Activated CD4-positive, alpha-beta T cell treated with anti-CD3 and anti-CD28 coated beads for 36 hours (primary cell): ENCODE measurements at places on chromosomes 1 and 21. TPM values are rescaled to one million over a fixed set of nuclear protein-coding genes. Genes with fewer than 3 reads are reported as not detected.

- no peak for DNase-seq
- H3K36me3 ChIP-seq = peaks cover 11% of the 10 kb centered on the region
- H3K4me1 ChIP-seq = peaks cover 22% of the 10 kb centered on the region
- no peaks in the 10 kb centered on the region for H3K27me3 ChIP-seq
Measured at GRCh38 chr1:212415107-212415841, 588 bp upstream of the PACC1 start.

- no peak overlapping the region for H3K27ac ChIP-seq
- H3K36me3 ChIP-seq = no peaks in the 10 kb centered on the region
- no peak for DNase-seq
Measured at GRCh38 chr21:20661745-20662422, 336.3 kb upstream of the NCAM2 start.

Gene ETV3
- 32.0 TPM for total RNA-seq

DNA sequence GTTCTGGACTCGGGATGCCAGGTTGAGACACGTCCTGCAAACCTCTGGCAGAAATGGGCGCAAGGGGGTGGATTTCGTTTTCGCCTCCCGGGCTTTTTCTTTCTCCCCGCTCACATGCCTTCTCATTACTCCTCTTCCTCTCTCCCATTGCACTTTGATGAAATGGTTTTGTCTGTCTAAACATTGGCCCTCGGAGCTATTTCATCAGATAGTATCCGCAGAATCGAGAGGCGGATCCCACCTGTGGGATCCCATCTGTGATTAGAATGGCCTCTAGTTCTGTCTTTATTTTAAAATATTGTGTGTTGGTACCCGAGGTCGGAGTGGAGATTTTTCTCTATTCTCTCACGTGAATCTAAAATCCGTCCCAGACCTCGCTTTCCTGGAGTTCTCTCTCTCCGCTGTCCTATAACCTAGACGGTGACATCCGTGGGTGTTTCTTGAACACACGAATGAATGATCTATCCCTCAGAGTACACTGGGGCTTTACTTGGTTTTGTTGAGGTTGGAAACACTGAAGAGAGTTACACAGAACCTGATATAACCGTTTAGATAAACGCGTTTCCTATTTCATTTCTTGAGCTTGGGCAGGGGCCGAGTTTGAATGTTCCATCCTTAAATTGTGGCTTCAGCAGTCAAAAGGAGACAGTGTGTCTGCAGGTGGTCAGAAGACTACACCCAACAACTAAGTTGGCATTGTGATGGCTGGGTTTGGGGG, 2.0 kb downstream of the EDARADD start:
- H3K36me3 ChIP-seq = no peaks in the 10 kb centered on the region
- H3K4me1 ChIP-seq = peaks cover 28% of the 10 kb centered on the region
- peak; percentile 33 for DNase-seq
- peaks cover 46% of the 10 kb centered on the region for H3K27me3 ChIP-seq

Gene IL22RA1
- total RNA-seq = not detected

DNA sequence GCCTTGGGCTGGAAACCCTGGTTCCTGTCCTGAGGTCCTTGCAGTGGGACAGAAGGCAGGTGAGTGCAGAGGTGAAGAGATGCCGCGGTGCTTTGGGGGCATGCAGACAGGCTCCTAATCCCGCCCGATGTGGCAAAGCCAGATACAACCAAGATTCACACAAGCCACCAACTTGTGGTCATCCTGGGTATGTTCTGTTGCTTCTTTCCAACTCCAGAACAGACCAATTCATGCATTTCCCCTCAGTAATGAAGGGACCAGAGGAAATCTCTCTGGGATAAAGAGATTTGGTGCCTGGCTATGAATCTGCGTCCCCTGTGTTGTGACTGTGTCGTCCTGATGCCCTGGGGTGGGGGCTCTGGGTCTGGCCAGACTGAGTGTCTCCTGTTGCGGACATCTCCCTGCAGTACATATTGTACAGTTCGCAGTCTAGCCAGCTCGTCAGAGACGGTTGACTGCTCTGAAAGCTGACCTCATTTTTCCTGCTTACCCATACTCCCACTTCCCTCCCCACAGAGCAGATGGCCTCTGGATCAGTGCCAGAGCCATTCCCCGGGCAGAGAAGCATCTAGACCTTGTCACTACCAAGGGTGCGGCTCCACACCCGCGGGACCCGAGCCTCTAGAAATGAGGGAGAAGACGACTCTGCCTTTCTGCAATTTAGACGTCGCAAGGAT, 216.3 kb downstream of the KIF26B start:
- DNase-seq = no peak
- H3K4me3 ChIP-seq = no peak overlapping the region
- no peaks in the 10 kb centered on the region for H3K4me1 ChIP-seq
- H3K27ac ChIP-seq = no peak overlapping the region
- H3K36me3 ChIP-seq = no peaks in the 10 kb centered on the region
- H3K27me3 ChIP-seq = no peaks in the 10 kb centered on the region

GRCh38 chr1:202067188-202067974, 55.3 kb upstream of the GPR37L1 start:
- H3K27ac ChIP-seq = no peak overlapping the region
- no peaks in the 10 kb centered on the region for H3K4me1 ChIP-seq
- no peak for DNase-seq
- no peaks in the 10 kb centered on the region for H3K36me3 ChIP-seq

GRCh38 chr1:161864577-161864976, 98.5 kb downstream of the ATF6 start:
- H3K27me3 ChIP-seq = no peaks in the 10 kb centered on the region
- no peak overlapping the region for H3K27ac ChIP-seq
- DNase-seq = no peak
